Cardiac fibroblast (primary cell): ENCODE measurements at places on chromosomes 1 and 21.

DNA sequence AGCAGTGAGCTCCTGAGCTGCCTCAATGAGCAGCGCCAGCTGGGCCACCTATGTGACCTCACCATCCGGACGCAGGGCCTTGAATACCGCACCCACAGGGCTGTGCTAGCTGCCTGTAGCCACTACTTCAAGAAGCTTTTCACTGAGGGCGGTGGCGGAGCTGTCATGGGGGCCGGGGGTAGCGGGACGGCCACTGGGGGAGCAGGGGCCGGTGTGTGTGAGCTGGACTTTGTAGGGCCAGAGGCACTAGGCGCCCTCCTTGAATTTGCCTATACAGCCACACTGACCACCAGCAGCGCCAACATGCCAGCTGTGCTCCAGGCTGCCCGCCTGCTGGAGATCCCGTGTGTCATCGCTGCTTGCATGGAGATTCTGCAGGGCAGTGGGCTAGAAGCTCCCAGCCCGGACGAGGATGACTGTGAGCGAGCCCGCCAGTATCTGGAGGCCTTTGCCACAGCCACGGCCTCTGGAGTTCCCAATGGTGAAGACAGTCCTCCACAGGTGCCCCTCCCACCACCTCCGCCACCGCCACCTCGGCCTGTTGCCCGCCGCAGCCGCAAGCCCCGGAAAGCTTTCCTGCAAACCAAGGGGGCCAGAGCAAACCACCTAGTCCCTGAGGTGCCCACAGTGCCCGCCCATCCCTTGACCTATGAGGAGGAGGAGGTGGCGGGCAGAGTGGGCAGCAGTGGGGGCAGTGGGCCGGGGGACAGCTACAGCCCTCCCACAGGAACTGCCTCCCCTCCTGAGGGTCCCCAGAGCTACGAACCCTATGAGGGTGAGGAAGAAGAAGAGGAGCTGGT lies 12.3 kb downstream of the ZBTB7B start:
- DNase-seq, result no peak

GRCh38 chr1:160675641-160676410 lies 29.0 kb upstream of the SLAMF1 start:
- peak; percentile 83 for DNase-seq

- DNase-seq, result no peak
These were observed 27.4 kb downstream of the AKNAD1 start for GRCh38 chr1:108829498-108829916.

DNA sequence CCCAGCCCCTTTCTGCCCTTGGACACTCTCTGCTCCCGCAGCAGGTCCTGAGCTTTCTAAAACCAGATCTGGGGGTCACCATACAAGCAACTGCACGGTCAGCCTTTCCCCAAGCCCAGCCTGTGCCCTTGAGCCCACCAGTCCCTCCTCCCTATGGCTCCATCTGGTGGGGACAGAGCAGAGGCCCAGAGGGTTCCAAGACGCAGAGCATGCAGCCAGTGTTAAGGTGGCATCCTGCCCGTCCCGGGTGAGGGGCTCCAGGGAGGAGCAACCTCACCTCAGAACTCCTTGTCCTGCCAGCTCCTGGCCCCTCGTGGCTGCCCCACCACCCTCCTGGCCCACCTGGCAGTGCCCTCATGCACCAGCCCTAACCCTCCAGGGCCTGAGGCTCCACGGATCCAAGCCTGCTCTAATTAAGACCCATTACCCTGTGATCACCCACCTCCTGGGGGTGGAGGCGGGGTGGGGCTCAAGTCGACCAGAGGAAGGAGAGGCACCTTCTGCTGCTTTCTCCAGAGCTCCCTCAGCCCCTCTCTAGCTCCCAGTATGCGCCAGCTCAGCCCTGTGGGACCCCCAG lies 8.5 kb downstream of the CHD5 start:
- DNase-seq, result no peak

DNA sequence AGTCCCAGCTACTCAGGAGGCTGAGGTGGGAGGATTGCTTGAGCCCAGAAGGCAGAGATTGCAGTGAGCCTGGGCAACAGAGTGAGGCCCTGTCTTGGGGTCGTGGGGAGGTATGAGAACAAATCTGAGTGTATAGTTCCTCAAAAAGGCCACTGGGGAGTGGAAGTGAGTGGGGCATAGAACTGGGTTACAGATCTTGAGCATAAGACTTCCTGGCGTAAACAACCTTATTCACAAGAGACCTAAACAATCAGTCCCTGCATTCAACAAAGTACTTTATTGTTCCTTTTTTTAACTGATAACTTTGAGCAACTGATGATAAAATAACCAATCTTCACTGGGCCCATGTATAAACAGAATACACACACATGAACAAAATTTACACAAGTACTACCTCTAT lies 72.7 kb upstream of the MUTYH start:
- no peak for DNase-seq

- DNase-seq, result no peak
These were observed 930 bp downstream of the SLC30A10 start for GRCh38 chr1:219927298-219927955.

GRCh38 chr1:201255479-201256362 lies 27.6 kb upstream of the PKP1 start:
- no peak for DNase-seq

GRCh38 chr1:46334030-46334384 lies 6.6 kb upstream of the NSUN4 start:
- no peak for DNase-seq

- DNase-seq, result no peak
These were observed 885 bp downstream of the AHCYL1 start for GRCh38 chr1:109985247-109986053.

DNA sequence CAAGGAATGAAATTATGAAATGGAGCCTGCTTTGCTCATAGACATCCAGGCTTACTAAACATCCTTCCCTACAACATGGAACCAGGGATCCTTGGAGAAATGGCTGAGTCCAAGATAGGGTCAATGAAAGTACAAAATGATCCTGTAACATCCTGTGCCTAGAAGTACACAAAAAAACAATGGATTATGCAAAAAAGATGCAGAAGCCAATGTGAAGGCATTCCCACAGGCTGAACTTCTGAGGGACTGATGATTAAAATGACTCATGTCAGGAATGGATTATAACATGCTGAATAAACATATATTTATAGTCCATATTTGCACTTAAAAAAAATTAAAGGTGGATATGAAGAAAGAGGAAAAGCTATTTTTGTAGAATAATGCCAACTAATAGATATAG lies 10.4 kb upstream of the HOOK1 start:
- DNase-seq, result no peak

DNA sequence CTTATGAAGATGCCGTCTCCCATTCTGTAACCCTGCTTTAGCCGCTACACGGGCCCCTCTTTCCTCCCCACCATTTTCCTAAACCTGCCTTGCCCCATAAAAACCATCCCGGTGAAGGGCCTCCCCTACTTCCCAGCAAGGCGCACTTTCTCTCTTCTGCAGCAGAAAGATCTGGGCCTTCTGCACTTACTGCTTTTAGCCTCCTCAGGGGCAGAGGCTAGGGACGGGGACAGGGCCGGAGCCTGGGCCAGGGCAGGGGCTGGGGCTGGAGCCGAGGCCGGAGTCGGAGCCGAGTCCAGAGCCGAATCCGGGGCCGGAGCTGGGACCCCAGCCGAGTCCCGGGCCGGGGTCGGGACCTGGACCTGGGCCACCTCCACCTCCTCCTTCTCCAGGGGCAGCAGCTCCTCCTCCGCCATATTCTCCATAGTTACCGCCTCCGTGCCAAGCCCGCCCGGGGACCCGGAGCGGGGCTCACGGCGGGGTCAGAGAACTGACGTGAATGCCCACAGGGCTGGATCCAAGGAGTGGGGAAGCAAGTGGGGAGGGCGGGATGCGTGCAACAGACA lies 382 bp downstream of the TRMT1L start:
- no peak for DNase-seq

GRCh38 chr1:160325252-160325651 lies 17.8 kb downstream of the COPA start:
- DNase-seq, result no peak

GRCh38 chr1:115496904-115497527 lies 144.8 kb upstream of the VANGL1 start:
- no peak for DNase-seq

- DNase-seq, result no peak
These were observed 22.4 kb downstream of the NOS1AP start for GRCh38 chr1:162091681-162092524.

- peak; percentile 88 for DNase-seq
These were observed 16.9 kb downstream of the RPTN start for GRCh38 chr1:152141971-152142584.
